Daoy (cell line): ENCODE measurements at places on chromosomes 11 and 22.
A peak's percentile ranks its signal among the peaks of the same experiment; 100 is the strongest.

GRCh38 chr11:63745304-63746170 lies 23.0 kb downstream of the ZFTA start:
- DNase-seq: no peak

- no peak for DNase-seq
These were observed 54.4 kb downstream of the LINC01488 start for GRCh38 chr11:69535908-69536307.

DNA sequence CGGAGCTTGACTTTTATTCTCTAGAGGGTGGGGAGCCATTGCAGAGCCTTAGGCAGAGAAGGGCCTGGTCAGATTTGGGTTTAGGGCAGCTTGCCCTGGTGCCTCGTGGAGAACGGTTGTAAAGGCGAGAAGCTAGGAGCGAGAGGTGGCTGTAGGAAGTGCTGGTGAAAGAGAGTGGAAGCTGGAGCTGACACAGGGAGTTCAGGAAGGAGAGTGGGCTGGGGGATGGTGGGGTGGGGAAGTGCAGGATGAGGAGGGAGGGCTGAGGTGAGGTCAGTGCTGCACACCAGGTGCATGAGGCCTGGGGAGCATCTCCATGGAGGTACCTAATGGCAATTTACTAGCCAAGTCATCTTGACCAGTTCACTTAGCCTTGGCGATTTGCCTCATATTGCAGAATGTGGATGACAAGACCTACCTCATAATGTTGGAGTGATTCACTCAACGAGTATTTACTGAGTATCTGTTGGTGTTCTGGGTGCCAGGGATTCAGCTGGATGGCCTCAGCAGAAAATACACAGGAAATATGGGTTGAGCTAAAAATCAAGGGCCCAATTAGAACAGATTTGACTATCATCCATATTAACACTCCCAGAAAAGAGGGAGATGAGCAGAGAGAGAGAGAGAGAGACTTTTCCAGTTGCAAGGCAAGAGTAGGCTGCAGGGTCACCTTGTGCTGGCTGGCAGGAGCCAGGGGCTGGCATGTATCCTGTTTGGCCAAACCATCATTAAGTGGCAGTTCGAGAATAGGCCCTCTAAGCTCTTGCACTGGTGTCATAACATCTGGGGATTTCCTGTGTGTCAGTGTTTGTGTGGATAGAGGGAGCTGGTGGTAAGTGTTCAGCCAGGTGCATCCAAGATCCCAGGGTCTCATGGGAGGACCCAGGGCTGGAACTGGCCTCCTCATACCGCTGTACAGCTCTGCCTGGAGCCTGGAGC lies 44.4 kb upstream of the CLDN5 start:
- peak; percentile 58 for DNase-seq

DNA sequence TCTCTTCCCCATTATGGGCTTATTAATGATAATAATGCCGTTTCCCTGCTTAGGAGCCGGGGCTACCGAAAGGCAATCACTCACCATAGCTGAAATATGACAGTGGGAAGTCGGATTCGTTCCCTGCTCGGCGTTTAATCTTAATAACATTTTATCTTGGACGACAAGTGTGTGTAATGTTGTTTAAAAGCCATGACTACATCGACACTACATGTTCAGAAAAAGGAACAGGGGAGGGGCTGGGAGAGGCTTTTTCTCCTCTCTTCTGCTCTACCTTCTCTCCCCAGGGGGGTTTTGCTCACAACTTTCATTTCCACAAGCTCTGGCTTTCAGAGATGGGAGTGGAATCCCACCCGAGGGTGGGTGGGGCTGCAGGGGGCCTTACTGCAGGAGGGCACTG lies 105.5 kb downstream of the DSCAML1 start:
- peak; percentile 83 for DNase-seq

DNA sequence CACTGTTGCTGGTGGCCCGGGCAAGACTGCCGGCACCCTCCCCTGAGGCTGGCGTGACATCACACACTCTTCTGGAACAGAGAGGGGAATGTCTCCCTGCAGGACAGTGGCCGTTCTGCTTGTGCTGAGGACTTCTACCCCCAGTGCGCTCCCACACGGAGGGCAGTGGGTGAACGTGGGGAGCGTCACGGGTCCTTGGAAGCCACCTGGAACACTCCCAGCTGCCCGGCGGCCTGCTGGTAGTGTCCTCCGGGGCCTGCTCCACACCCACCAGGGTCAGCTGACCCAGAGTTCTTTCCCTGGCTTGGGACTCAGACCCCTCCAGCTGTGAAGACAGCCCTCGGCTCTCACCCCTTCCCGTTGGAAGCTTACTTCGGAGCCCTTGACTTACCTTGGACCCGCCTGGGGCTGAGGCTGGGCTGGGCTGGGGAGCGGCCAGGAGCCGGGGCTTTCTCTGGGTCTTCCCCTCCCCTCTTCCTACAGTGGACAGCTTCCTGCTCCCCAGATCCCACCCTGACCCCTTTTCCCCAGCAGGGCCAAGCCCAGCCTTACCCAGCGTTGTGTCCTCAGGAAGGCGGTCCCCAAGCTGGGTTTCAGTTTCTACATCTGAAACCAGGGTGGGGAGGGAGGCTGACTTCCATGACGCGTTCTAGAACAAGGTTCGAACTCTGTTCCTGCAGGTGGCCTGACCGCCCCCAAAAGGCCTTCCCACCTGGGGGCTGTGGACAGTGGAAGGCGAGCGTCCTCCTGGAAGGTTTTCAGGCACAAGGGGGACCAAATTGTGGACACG lies 14.8 kb upstream of the GAL start:
- no peak for DNase-seq

DNA sequence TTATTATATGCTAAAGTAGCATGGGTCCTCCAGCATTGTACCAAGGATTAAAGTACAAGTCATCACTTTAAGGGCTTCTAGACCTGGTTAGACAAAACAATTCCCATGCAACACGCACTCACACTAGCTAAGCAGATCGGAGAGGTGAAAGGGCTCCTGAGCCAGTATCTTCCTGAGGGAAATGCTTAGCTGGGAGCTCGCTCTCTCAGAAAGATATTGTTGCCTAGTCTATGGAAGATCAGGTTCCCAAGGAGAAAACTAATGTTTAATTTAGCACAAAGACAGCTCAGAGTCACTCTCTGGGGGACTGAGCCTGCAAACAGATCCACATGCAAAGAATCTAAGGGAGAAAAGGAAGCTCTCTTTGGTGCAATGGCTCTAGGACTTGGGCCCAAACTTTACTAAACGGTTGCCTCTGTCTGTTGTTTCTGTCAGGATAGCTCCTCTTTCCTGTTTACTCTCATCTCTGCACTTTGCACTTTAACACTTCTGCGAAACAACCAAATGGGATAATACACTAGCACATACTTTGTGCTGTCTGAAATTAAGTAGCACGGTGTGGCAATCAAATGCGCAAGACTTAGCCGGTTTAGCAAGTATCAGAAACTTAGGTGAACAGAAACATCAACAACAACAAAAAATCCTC lies 10.7 kb downstream of the MAML2 start:
- no peak for DNase-seq

DNA sequence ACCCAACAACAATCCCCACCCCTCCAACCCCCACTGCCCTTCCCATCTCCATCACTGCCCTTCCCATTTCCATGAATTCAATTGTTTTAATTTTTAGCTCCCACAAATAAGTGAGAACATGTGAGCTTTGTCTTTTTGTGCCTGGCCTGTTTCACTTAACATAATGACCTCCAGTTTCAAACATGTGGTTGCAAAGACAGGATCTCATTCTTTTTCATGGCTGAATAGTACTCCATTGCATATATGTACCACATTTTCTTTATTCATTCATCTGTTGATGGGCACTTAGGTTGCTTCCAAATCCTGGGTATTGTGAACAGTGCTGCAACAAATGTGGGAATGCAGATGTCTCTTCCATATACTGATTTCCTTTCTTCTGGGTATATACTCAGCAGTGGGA lies 985 bp upstream of the IL2RB start:
- no peak for DNase-seq

DNA sequence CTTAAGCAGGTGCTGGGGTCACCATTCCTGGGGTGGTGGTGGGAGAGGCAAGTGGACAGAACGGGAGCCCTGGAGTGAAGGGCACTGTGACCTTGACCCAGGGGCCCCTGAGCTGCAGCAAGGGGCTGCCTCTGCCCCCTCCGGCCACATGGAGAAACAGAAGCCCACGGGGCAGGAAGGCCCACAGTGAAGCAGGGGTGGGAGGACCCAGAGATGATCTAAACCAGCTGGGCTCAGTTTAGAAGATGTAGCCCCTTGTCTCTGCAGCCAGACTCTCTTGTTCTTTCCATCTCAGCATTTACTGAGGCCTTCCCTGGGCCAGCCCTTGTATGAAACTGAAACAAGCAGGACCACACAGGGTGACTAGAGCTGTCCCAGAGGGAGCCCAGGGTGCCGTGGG lies 30.5 kb downstream of the WNT11 start:
- no peak for DNase-seq

DNA sequence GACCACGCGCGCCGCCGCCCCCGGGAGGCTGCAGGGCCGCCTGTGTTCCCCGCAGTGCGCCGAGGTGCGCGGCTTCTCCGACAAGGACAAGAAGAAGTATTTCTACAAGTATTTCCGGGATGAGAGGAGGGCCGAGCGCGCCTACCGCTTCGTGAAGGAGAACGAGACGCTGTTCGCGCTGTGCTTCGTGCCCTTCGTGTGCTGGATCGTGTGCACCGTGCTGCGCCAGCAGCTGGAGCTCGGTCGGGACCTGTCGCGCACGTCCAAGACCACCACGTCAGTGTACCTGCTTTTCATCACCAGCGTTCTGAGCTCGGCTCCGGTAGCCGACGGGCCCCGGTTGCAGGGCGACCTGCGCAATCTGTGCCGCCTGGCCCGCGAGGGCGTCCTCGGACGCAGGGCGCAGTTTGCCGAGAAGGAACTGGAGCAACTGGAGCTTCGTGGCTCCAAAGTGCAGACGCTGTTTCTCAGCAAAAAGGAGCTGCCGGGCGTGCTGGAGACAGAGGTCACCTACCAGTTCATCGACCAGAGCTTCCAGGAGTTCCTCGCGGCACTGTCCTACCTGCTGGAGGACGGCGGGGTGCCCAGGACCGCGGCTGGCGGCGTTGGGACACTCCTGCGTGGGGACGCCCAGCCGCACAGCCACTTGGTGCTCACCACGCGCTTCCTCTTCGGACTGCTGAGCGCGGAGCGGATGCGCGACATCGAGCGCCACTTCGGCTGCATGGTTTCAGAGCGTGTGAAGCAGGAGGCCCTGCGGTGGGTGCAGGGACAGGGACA lies 2.7 kb downstream of the NLRP6 start:
- no peak for DNase-seq

DNA sequence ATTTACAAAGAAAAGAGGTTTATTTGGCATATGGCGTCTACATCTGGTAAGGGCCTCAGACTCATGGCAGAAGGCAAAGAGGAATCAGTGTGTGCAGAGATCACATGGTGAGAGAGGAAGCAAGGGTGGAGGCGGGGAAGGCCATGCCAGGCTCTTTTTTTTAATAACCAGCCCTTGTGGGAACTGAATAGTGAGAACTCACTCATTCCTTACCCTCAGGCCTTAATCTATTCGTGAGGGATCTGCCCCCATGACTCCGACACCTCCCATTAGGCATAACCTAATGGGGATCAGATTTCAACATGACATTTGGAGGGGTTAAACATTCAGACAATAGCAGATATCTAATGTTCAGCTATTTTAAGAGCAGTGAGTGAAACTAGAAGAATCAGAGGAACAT lies 55.7 kb downstream of the ATM start:
- peak; percentile 3 for DNase-seq

- no peak for DNase-seq
These were observed 54.6 kb downstream of the PRCP start for GRCh38 chr11:82845356-82846353.

GRCh38 chr11:6397636-6398035 lies 7.4 kb downstream of the SMPD1 start:
- DNase-seq: no peak

GRCh38 chr11:80593648-80594374 lies 1153.0 kb upstream of the TENM4 start:
- DNase-seq: peak; percentile 48

GRCh38 chr11:19437760-19438159 lies 197.0 kb upstream of the E2F8 start:
- peak; percentile 74 for DNase-seq

- DNase-seq: peak; percentile 60
These were observed 1.1 kb upstream of the ADM start for GRCh38 chr11:10303558-10304363.

- DNase-seq: no peak
These were observed 44.9 kb downstream of the CSTPP1 start for GRCh38 chr11:46981436-46981835.

- peak; percentile 72 for DNase-seq
These were observed 29.8 kb upstream of the CRTAM start for GRCh38 chr11:122808478-122808869.

DNA sequence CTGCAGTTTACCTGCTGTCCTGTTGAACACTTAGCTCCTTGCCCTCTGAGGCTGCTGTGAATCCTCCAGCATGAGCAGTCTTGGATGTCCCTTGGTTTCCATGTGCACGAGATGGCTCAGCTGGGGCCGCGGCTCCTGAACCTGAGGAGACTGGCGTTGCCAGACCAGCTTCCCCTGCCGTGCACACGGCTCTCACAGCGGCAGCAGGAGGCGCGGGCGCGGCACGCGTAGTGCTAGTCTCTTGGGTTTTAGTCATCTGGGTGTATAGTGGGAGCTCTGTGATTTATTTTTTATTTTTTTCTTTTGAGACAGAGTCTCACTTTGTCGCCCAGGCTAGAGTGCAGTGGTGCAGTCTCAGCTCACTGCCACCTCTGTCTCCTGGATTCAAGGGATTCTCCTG lies 54.8 kb downstream of the MUC6 start:
- no peak for DNase-seq

DNA sequence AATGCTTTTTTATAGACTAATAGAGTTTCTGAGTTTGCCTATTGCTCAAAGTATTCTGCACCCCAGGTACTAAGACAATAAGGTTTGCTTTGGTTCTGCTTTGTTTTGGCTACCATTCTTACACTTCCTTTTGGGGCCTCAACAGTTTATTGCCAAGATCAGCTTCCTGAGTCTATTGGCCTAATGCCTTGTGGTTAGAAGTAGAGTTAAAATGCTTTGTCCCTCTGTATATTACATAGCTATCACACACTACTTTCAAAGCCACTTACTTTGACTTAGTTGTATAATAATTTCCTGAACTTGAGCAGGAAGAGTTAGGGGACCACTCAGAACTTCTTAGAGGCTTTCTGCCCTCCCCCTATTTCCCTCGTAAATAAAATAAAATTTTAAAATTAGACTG lies 96.5 kb downstream of the DLG2 start:
- DNase-seq: no peak

DNA sequence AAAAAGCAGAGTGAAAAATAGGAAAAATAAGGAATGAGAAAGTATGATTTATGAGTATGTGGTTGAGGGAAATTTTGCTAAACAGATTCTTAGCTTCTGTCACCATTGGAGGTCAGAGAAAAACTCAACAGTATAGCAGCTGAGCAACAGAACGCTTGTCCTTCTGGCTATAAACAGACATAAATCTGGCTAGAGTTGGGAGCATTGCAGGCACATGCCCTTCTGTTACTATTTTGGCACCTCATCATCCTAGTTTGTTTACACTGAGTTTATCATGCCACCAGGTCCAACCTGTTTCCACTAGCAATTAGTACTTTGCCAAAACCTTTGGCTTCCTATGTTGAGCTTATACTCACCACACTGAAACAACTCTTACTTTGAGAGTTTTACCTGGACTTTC lies 6.9 kb downstream of the UBE4A start:
- no peak for DNase-seq

- no peak for DNase-seq
These were observed 14.1 kb upstream of the HTR3A start for GRCh38 chr11:113960702-113961330.

GRCh38 chr11:32312865-32313403 lies 122.4 kb downstream of the WT1 start:
- DNase-seq: peak; percentile 80
